ENCODE measurements at places on chromosomes 6 and 20. TPM values are rescaled to one million over a fixed set of nuclear protein-coding genes. Genes with fewer than 3 reads are reported as not detected.
A peak's percentile ranks its signal among the peaks of the same experiment; 100 is the strongest.

Gene PMEPA1
- total RNA-seq, result 12.2 TPM

Gene LPIN3
- total RNA-seq, result not detected

Gene TOX2
- 0.06 TPM for total RNA-seq

DNA sequence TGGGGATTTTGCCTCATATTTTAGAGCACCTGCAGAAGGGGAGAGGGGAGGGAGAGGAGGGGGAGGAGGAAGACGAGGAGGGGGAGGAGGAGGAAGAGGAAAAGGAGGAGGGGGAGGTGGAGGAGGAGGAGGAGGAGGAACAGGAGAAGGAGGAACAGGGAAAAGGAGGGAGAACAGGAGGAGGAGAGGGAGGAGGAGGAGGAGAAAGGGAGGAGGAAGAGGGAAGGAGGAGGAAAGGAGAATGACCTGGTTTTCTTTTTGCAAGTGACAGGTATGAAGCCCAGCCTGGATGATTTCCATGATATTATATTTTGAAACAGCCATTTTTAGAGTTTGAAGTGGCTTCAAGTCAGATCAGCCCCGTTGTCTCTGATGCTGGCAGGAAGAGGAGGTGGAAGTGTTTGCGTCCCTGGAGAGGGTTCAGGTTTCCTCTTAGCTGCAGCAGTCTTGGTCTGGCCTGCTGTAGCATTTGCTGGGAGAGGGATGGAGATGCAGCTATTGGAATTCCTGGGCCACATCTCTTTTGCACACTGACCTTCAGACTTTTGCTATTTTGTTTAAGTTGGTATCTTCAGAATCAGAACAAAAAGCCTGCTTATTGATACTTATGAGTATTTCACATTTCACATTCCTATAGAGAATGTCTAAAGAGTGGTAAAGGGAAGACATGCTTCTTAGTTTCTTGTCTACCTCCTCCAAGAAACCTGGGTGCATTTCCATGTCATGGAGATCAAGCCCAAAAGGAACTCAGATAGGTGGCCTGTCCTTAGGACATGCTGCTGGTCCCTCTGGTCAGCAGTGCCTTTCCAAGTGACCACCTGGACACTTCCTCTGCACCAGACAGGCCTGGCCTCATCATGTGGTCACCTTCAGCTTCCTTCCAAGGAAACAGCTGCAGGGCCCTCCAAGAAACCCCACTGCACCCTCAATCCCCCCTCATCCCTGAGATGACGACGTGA, 54.3 kb upstream of the IYD start:
- no peak for DNase-seq

DNA sequence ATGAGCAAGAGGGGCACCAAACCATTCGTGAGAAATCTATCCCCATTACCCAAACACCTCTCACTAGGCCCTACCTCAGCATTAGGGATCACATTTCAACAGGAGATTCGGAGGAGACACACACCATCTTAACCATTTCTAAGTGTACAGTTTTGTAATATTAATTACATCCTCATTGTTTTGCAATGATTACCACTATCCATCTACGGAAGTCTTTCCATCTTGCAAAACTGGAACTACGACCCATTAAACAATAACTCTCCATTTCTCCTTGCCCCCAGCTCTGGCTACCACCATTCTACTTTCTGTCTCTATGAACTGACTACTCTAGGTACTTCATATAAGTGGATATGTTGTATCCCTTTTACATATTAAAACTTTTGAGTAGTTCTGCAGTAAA, 20.1 kb downstream of the ACOT13 start:
- no peak for DNase-seq

DNA sequence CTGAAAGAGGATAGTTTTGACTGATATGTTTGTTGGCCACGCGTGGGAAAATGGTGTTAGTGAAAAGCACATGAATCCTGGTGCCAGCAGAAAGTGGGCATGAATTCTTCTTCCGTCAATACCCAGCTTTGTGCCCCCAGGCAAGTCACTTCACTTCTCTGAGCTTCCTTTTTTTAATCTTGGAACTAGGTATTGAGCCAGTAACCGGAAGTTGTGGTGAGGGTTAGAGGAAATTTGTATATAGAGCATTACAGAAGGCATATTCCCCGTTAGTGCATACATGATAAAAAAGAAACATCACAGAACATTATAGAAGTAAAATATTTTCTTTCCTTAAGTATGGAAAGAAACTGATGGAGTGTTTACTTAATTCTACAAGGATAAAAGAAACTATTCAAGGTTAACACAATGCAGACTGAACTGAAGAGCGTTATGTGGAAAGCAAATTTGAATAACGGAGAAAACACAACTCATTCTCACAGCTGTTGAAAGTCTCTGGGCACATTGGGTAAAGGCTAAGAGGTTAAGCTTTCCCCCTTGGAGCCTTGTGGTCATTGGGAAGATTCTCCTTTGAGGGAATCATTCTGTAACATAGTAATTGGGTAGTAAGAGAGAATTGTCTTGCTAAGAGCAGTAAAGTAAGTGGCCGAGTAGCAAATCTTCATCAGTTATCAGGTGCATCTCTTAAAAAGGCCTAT, 223.1 kb downstream of the BCAS1 start:
- no peak for DNase-seq

- peak; percentile 85 for DNase-seq
These were observed 123.3 kb upstream of the COL21A1 start for GRCh38 chr6:56370561-56371211.

GRCh38 chr6:79403086-79403485, 134.1 kb downstream of the LCA5 start:
- DNase-seq, result no peak

GRCh38 chr6:170590725-170591124, 6.3 kb upstream of the PDCD2 start:
- DNase-seq, result no peak

- no peak for DNase-seq
These were observed 330.1 kb upstream of the MARCKS start for GRCh38 chr6:113526995-113527394.
